ENCODE measurements at places on chromosomes 3 and 15.

- DNase-seq: no peak
These were observed 1090.2 kb downstream of the PLOD2 start for GRCh38 chr3:145070795-145071194.

DNA sequence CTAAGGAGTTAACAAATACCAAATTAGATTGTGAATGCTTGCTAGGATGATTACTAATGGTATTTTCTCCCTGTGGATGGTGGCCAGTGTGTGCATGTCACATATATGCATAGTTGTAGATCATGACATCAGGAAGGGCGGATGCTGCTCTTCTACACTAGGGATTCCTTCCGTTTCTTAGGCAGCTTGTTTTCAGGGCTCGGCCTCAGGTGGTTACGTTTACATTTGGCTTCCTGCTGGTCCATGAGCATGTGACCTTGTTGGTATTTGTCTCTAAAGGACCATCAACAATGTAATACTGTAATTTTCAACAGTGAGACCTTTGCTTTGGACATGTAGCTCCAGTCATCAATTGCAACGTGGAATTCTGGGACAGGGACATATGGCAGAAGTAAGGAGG, 221.4 kb downstream of the NR1D2 start:
- no peak for DNase-seq

DNA sequence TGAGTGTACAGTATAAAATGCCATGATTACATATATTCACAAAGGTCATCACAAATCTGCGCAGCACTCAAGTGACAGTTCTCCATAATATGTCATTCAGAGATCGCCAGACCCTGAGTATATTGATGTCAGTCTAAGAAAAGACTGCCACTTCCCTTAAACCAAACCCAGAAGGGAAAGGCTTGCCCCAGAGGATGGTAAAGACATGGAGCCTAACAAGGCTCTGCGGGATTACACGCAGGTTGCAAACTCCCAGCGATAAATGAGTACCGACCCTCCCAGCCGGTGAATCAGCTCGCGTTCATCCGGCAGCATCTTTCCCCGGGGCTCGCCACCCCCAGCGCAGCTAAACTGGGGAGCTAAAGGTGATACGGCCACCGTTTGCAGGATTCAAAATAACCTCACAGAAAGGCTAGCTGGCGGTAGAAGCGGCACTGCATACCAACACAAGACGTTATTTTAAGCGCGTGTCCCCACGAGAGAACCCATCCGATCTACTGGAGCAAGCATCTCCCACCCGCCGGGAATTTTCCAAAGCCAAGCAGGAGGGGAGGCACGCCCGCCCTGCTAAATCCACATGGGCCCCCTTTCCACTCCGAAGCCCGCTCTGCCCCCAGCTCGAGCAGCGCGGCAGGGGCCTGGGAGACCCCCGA, 643 bp downstream of the MYO5A start:
- DNase-seq: no peak

GRCh38 chr15:42576040-42576594, 711 bp downstream of the STARD9 start:
- DNase-seq: no peak

- DNase-seq: no peak
These were observed 13.6 kb upstream of the DENND6A start for GRCh38 chr3:57706462-57706861.

DNA sequence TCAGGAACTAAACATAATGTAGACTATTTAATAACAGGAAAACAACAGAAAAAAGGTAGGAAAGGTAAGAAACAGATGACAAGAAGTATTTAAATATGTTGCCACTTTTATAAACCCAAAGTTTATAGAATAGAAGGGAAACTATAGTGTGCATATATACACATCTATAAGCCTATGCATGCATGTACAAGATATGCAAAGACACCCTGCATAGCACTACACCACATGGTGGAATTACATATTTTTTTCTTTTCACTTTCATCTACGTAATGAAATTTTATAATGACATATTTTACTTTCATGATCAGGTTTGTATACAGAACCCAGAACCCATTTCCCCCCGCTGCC, 136.8 kb downstream of the MEX3B start:
- no peak for DNase-seq

DNA sequence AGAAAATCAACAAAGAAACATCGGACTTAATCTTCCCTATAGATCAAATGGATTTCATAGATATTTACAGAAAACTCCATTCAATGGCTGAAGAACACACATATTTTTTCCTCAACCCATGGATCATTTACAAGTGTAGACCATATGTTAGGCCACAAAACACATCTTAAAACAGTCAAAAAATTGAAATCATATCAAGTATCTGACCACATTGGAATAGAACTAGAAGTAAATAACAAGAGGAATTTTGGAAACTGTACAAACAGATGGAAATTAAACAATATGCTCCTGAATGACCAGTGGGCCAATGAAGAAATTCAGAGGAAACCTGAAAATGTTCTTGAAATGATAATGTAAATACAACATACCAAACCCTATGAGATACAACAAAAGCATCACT, 323.1 kb upstream of the GPR149 start:
- no peak for DNase-seq

DNA sequence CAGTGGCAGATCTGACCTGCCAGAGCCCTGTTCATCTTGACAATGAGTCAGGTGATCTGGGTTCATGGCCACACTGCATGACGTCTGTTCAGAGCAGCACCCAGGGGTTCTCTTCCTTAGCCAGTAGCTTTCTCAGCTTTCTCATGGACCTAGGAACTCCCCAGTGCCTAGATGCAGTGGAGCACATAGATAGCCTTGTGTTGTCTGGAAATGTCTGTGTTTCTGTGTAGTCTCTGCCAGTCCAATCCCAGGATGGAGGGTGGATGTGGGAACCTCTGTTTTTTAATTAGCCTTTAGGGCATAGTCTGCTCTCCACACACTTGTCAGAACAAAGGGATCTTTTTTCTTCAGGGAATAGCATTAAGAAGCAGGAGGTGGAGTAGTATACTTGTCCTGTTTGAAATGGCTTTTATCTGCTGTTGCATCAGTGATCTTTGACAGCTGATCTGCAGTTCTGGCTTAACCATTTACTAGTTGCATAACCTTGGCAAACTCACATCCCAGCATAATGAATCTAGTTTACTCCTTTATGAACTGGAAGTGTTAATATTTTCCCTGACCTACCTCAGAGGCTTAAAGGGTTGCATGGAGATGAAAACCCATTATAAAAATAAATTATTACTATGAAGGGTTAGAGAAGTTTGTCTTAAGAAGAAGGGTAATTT, 16.1 kb upstream of the CACNA1D start:
- no peak for DNase-seq

- DNase-seq: no peak
These were observed 744.0 kb upstream of the SGO1 start for GRCh38 chr3:20930034-20930433.

DNA sequence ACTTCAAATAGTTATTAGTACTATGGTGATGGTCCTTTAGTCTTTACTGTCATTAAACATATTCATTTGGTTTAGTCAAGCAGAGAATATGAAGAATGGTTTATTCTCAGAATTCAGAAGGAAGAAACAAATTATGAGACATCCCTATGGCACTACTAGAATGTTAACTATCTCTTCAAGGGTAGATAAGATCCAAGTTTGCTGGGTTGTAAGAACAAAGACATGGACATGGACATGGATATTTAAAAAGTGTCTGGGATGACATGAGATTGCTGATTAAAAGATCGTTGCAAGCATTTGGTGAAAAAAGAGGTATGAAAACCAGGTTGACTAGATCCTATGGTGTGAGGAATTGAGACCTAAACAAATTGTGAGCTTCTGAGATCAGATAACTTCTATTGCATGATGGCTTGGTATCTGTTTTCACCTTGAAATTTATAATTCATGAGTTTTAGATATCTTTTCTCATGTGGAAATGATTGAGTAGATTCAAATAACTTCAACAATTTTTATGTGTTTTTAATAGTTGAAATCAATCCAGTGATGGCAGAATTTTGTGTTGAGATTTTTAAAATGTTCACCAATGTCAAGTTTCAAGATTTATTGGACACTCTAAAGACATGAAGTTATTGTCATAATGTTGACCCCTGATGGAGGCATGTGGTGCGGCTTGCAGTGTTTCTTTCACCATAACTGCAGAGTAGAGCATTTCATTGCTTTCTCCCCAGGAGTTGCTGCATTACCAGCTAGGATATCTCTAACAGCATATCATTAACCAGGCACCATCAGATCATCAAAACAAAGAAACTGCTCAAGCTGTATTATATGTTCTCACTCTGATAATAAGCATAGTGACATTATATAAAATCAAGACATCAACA, 72.6 kb downstream of the NAALADL2 start:
- no peak for DNase-seq
